T1000 (cell line): ENCODE measurements at places on chromosomes 6 and 20.

DNA sequence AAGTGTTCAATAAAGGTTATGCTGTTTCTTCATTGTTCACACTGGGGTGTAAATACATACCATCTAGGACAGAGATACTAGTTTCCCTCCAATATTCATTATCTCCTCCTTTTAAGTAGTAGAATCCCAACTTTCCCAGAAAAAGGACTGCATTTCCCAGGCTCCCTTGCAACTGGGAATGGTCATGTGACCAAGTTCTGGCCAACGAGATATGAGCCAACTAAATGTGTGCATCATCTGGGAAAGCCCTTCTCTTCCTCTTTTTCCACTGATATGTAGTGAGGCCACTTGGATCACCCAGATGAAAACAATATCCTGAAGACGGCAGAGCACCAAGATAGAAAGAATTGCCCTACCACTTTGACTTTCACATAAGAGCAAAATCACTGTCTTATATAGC is 97.9 kb upstream of the PTPRT start:
- no peak for DNase-seq

- DNase-seq, result no peak
These were observed 73.0 kb downstream of the RNGTT start for GRCh38 chr6:88890394-88890793.

- DNase-seq, result no peak
These were observed 7.4 kb upstream of the ADTRP start for GRCh38 chr6:11785774-11786579.

DNA sequence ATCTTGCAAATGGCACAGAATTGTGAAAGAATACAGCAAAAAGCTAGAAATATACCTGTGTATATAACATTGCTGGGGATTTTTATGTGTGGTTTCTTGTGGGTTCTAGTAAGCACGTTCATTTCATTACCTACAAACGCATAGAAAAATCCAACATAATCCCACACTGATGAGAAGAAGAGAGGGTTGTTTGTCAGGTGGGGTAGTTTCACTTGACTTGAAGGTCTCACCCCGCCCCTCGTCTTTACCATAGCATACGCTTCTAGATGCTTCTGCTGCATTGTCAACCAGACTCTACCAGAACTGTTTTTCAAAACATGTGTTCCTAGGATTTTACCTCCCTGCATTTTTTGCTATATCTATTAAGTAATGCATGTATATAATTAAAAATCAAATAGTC is 284.1 kb upstream of the TAB2 start:
- no peak for DNase-seq

GRCh38 chr6:111692327-111693164 is 86.9 kb upstream of the TRAF3IP2 start:
- DNase-seq, result no peak

DNA sequence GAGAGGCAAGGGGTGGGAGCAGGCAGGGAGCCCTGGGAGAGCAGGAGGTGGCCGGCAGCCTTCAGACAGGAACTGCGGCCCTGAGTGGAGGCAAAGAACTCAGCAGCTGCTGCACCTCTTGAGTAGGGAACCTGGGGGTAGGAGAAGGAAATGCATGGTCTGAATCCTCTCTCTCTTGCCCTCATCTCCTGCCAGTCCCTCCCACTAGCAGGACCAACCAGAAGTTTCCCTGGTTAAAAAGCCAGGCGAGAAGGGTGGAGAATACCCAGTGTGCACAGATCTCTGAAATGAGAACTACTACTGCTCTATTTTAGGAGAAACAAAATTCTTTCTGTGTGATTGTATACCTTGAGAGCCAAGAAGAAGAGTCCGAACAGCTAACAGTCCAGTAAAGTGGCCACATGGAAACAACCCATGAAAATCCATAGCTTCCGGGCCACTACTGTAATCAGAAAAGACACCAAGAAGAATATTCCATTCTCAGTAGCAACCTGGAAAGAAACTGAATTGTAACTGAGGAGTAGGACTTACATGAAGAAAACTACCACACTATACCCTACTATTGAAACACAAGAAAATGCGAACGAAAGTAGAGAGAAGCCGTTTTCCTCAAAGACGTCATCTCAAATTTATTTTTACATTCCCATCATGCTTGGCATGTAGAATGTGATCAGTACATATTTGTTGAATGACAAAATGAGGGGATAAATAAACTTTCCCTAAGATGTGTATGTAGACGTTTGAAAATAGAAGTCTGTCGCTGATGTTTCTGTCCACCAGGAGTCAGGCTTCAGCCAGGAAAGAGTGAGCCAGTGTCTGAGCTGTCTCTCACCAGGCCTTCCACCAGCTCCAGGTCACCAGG is 25.6 kb downstream of the WRNIP1 start:
- peak; percentile 21 for DNase-seq

- DNase-seq, result no peak
These were observed 43.4 kb upstream of the RNF144B start for GRCh38 chr6:18343741-18344140.

DNA sequence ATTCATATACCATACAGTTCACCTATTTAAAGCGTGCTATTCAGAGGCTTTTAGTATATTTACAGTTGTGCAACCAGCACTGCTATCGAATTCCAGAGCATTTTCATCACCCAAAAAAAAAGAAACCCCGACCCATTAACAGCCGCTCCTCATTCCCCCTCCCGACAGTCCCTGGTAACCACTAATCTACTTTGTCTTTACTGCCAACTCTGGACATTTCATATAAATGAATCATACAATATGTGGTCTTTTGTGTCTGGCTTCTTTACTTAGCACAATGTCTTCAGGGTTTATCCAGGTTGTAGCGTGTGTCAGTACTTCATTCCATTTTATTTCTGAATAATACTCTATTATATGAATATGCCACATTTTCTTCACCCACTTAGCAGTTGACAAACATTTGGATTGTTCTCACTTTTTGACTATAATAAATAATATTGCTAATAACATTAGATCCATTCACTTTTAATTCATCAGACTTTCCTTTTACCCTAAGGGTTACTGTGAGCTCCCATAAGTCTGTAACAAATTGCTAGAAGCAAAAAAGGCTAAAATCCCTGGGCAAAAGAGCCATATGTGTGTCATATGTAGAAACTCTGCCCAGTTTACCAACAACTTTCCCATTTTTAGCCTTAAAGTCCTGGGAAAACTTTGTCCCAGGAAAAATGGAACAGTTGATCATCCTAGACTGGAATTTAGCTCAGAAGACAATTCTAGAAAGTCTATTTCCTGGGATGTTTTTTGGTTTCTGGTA is 23.2 kb upstream of the ROS1 start:
- DNase-seq, result peak; percentile 48

DNA sequence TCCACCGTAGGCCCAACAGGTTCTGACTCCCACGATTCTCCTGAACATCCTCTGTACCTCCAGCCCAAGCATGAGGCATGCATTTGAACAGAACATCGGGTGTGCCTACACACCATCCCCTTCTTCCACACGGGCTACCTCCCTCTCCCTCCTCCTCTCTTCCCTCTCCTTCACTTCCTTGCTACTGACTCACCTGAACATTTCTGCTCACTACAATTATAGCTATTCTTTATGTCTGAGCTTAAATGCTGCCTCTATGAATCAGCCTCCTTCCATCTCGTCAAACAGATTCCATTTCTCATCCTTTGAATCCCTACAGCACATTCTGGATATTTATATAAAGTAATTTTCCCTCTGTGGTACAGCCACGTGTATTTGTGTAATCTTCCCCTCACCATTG is 71.4 kb upstream of the MYLIP start:
- no peak for DNase-seq
